ENCODE measurements at places on chromosomes 11 and 22.

DNA sequence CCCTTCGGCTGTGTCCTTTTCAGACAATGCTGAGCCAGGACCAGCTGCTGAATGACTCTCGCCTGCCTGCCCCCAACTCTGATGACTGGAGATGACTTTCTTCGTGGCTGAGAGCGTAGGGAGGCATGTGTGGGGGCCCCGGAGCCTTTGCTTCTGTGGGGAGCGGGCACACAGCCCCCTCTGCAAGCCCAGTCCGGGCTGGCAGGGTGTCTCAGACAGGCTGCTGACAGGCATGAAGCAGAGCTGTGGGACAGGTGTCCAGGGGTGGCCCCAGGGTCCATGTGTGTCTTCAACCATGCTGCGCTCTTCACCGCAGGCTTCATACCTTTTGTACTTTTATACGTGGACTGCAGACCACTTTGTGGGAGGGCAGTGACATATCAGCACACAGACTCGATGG lies 16.6 kb downstream of the CYB5R2 start:
- no peak for DNase-seq

- no peak for DNase-seq
These were observed 1150.6 kb downstream of the DLG2 start for GRCh38 chr11:84476581-84476980.

GRCh38 chr22:47067321-47067890 lies 305.0 kb downstream of the TBC1D22A start:
- no peak for DNase-seq

DNA sequence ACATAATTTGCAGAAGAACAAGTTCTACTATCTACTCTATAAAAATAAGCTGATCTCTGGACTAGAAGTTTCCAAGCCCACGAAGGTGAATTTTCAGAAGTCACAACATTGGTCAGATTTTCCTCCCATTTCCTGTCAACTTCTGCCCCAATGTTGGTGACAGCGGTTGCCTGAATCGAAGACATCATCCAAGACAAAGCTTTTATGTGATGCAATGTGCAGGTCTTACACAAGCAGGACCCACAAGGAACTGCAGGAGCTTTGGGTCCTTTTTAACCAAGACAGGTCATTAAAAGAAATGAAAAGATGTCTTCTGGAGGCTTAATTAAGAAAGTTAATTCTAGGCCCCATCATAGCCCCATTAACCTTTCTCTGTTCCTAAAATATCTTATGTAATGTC lies 125.6 kb upstream of the BLID start:
- DNase-seq = no peak

GRCh38 chr11:83037877-83038276 lies 33.8 kb downstream of the RAB30 start:
- DNase-seq = no peak

DNA sequence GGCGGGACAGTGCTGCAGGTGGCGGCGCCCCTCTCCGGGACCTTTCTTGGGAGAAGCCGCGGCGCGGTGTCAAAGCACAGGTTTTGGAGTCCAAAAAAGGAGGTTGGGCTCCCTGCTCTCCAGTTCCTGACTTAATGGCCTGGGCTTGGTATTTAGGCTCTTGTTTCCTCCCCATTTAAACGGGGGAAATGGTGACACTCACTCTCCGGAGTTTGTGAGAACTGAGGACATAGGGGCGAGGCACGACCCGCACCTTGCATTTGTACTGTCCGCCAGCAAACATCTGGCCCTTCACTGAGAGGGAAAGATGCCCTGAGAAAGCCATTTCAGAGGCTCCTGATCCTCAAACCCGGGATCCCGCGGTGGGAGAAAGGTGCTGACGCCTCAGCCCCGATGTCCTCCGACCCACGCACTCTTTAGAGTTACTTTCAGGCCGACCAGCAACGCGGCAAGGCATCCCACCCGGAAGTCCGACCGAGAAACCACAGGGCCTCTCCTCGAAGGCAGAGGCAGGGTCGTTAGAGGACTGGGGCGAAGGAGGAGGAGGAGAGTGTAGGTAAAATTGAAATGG lies 2.9 kb upstream of the WDR74 start:
- no peak for DNase-seq

GRCh38 chr11:7186190-7186589 lies 65.5 kb upstream of the SYT9 start:
- no peak for DNase-seq

DNA sequence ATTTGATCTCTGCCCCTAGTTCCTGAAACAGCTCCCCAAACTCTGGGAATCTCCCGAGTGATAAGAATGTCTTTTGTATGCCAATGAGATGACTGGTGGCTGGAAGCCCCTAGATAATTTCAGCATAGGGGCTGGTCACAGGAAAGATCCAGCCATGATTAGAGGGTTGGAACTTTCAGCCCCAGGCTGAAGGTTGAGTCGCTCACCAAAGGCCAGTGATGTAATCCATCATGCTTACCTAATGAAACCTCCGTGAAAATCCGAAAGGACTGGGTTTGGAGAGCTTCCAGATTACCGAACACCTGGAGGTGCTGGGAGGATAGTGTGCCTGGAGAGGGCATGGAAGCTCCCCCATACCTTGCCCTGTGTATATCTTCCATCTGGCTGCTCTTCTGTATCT lies 26.0 kb downstream of the LRRC32 start:
- no peak for DNase-seq
